Stimulated activated CD4-positive, alpha-beta T cell treated with anti-CD3 and anti-CD28 coated beads, TNF-alpha, amount 100 ng/mL, for 24 hours (primary cell): ENCODE measurements at places on chromosomes 2 and 18.

- no peak for DNase-seq
Observed at GRCh38 chr2:163407296-163407695, 328.5 kb downstream of the FIGN start.

DNA sequence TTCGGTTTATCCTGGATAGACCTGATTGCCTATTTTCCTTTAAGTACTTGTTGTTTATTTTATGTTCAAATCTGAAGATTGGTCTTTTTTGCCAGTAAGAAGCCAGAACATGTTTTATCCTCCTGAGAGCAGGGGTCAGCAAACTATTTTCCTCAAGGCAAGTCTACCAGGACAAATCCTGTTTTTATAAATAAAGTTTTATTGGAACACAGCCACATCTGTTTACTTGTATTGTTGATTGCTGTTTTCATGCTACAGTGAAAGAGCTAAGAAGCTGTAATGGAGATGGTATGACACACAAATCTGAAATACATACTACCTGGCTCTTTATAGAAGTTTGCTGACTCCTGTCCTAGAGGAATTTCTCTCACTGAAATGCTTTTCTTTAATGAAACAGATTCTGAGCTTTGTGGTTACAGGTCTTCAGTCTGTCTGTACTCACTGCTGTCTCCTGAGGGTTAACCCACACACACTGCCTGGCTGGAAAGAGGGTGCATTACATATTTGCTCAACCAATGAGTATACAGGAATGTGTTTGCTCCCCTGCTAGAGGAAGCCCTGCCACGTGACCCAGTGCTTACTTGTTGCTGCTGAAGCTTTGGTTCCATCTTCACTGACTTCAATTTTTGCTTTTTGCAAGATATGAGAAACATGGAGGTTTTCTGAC is 22.6 kb downstream of the MRPL44 start:
- DNase-seq, result no peak

- DNase-seq, result no peak
Observed at GRCh38 chr2:4715065-4715464, 977.1 kb upstream of the SOX11 start.

GRCh38 chr2:127413782-127414637 is 4.2 kb upstream of the PROC start:
- DNase-seq, result no peak

DNA sequence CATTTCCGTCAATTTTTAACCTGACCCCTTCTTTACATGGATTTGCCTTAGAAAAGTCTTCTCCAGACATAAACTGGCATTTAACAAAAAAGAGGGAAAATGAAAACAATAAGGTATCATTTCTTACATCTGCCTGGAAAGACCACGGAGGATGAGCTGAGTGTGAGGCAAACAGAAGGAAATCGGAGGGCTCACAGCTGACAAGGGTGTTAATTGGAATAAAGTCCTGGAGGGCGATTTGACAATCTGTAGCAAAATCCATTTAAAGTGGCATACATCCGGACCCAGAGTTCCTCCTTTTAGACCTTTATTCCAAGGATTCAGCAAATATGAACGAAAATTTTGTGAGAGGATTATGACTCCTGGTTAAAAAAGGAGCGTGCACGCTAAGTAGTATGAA is 179.7 kb upstream of the COPS8 start:
- no peak for DNase-seq

GRCh38 chr2:82120115-82120514 is 1815.6 kb upstream of the LRRTM1 start:
- DNase-seq, result no peak

DNA sequence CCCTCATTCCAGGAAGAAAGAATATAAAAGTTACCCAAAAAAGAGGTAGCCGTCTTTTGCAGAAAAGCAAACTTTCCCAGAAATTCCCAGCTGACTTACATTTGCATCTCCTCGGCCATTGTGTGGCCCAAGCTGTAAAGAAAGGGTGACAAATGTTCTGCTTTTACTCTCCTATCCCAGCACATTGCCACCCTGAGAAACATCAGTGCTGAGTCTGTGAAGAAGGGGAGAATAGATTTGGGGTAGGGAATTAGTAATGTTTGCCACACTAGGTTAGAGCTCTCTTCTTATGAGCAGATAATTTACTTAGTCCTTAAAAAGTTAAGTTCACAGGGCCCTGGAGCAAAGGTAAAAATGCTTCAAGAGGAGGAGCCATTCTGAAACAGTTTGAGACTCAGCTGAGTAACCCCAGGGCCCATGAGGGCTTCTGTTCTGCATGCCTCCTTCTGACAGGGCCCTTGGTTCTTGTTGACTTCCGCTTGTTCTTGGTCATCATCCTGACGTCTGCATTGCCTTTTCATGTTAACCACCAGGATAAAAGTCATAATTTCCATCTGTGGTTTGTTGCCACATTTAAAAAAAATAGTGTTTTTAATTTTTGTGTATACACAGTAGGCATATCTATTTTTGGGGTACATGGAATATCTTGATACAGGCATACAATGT is 550.7 kb downstream of the RNF144A start:
- DNase-seq, result no peak

DNA sequence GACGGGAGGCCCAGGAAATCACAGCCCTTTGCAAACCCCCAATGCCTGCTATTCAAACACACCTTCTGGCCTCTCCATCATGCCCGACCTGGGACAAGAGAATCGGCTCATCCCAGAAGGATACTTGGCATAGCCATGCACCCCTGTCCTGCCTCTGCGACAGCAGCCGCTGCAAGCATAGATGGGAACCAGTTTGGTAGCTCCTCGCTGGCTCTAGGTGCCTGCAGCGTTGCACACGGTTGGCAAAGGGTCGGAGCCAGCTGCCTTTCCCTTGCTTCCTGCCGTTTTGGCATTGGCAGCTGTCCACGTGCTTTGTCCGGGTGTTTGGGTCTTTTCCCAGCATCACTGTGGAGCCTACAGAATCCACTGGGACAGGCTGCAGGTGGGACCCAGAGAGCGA is 76.9 kb downstream of the TWIST2 start:
- DNase-seq, result no peak

GRCh38 chr2:218398437-218399390 is 954 bp upstream of the CTDSP1 start:
- no peak for DNase-seq

- no peak for DNase-seq
Observed at GRCh38 chr18:56615738-56616520, 22.5 kb downstream of the TXNL1 start.

GRCh38 chr2:120682654-120683053 is 53.0 kb upstream of the GLI2 start:
- DNase-seq, result no peak

- no peak for DNase-seq
Observed at GRCh38 chr2:18623782-18624181, 34.4 kb upstream of the NT5C1B start.

- no peak for DNase-seq
Observed at GRCh38 chr2:154143105-154143504, 271.4 kb downstream of the GALNT13 start.

DNA sequence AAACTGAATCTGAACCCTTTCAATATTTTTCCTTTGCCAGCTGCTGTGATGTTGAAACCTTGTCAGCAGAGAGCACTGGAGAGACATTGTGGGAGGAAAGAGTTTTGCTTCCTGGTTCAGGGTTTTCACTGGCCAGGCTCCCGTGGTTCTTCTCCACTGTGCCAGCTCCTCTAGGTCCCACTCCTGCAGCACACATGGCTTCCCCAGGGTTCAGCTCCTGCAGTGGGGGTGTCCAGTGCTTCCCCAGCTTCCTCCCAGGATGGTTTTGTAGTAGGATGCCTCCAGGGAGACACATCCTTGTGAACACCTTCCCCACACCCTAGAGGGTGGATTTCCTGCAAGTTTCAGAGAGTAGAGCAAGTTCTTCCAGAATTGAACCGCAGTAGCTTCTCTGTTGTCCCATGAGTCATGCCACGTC is 24.0 kb upstream of the SULT1C3 start:
- DNase-seq, result no peak

DNA sequence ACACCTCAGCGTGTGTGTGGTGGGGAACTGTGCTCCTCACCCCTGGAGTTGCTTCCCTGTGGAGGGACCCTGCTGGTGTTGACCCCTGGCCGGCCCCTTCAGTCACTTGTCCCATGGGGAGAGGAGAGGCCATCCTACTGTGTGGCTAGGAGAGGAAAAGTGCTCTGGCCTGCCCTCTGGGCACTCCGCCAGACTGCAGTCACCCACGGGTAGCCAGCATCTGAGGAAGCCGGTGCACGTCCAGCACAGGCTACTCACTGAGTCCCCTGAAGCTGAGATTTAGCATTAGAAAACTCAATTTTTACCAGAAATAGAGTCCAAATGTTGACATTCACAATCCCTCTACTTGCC is 211.5 kb upstream of the RAB6C start:
- no peak for DNase-seq
